ENCODE measurements at places on chromosomes 11 and 22.
A peak's percentile ranks its signal among the peaks of the same experiment; 100 is the strongest.

GRCh38 chr22:39243439-39244135 is 1.2 kb downstream of the PDGFB start:
- H3K4me3 ChIP-seq: peak overlapping the region; percentile 53
- peak; percentile 77 for DNase-seq
- H3K27ac ChIP-seq: no peak overlapping the region
- H3K36me3 ChIP-seq: no peaks in the 10 kb centered on the region
- no peaks in the 10 kb centered on the region for H3K4me1 ChIP-seq

- no peaks in the 10 kb centered on the region for H3K36me3 ChIP-seq
- no peak overlapping the region for H3K27ac ChIP-seq
- H3K4me3 ChIP-seq: no peak overlapping the region
- no peak for DNase-seq
These were observed 15.1 kb upstream of the CSRP3 start for GRCh38 chr11:19216709-19217374.

DNA sequence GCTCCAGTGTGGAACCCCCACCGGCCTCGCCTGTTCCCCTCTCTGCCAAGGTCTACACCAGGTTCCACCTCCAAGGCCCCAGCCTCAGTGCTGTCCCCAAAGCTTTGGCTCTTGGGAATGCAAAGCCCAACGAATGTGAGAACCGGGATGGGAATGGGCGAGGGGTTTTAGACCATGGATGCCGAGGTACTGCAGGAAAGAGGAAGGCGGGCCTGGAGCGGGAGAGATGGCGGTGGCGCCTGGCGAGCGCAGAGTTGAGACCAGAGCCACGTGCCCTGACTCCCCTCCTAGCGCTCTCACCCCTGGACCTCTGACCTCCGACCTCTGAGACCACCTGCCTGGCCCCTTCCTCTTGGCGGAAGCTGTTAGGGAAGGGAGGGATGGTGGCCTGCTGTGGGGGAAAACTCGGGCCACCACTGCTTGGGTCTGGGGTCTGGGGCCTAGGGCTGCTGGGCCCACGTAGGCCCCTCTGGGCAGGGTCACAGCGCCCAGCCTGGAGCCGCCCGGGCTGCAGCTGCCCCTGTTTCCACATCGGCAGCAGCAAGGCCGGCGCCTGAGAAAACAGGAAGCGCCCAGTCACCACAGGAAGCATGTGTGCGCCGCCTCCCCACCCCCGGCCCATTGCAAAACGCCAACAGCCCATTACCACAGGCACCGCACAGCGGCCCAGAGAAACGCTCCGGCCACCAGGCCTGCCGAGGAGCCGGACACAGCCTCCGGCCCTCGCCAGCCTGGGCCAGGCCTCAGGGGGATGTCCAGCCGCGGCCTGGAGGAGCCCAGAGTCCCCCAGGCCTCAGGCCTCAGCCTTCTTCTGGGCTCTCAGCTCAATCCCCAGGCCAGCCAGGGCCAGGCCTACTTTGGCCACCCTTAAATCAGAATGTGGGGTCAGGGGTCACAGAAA is 13.8 kb upstream of the SLC39A13 start:
- no peak overlapping the region for H3K27ac ChIP-seq
- H3K36me3 ChIP-seq: no peaks in the 10 kb centered on the region
- no peaks in the 10 kb centered on the region for H3K4me1 ChIP-seq
- H3K27me3 ChIP-seq: no peaks in the 10 kb centered on the region
- H3K4me3 ChIP-seq: no peak overlapping the region
- DNase-seq: no peak

DNA sequence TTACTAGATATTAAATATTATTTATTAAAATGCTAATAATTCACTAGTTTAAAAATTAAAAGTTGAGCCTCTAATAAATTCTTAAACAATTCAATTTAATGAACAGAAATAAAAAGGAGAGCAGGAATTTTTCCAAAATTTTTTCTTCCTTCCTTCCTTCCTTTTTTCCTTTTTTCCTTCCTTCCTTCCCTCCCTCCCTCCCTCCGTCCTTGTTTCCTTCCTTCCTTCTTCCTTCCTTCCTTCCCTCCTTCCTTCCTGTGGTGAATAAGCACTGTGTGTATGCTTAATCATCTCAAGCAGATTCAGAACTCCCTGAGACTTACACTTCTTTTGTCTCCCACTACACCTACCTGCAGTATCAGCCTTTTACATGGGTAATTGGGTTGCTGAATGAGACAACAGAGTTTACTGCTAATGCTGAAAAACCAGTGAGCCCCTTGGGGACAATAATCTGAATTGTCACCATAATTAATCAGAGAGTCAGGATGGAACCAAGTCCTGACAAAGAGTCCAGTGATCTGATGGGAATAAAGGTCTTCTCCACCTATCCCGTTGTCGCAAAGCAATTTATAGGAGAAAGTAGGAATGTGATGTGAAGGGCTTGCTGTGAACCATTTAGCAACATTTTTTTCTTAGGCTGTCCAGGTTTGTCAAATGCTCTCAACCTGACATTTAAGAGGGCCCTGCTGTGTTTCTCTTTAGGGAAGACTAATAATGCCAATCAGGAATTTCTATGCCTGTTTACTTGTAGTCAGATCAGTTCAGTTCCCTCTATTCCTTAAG is 58.1 kb upstream of the CEP295 start:
- H3K27ac ChIP-seq: no peak overlapping the region
- H3K36me3 ChIP-seq: no peaks in the 10 kb centered on the region
- H3K4me3 ChIP-seq: no peak overlapping the region
- H3K4me1 ChIP-seq: peaks cover 8% of the 10 kb centered on the region
- H3K27me3 ChIP-seq: no peaks in the 10 kb centered on the region
- DNase-seq: no peak

DNA sequence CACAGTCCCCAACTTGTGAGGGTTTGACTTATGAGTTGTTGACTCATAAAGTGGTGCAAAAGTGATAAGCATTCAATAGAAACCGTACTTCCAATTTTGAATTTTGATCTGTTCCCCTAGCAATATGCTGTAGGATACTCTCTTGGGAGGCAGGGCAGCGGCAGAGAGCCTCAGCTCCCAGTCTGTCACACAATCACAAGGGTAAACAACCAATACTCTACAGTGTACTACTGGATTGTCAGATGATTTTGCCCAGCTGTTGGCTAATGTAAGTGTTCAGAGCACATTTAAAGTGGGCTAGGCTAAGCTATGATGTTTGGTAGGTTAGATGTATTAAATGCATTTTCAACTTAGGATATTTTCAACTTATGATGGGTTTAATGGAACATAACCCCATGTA is 13.7 kb upstream of the NXPE2 start:
- no peaks in the 10 kb centered on the region for H3K4me1 ChIP-seq
- no peak overlapping the region for H3K27ac ChIP-seq
- no peak overlapping the region for H3K4me3 ChIP-seq
- no peak for DNase-seq

DNA sequence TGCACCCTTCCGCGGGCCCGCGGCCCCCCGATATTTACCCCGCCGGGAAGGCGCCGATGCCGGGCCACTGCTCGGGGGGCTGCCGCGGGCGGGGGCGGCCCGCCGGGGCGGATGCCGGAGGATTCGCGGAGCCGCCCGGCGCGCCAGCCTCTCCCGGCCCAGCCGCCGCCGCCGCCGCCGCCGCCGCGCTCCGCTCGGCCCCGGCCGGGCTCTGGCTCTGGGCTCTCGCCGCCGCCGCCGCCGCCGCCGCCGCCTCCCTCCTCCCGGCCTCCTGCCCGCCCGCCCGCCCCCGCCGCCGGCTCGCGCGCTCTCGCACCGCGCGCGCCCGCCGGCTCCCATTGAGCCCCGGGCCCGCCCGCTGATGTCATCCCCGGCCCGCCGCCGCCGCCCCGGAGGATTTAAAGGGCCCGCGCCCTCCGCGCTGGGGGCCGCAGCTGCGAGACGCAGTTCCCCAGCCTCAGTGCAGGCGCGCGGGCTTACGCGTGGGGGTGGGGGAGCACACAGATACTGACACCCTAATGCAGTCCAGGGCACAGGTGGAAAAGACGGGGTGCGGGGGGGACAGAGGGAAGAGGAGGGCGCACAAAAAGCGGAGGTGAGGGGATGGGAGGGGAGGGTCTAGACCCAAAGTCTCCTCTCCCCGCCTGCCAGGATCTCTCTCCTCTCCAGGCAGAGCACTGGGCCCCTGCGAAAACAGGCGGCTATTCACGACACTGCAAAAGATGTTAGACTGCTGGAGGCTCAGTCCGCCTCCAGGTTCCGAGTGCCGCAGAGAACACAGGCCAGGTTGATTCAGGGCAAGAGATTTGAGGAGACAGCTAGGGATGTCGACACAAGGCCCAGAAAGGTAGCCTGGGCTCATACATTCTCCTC is at the start of gene CSNK1E:
Gene CSNK1E (minus strand): TSS at position 312 of the 873 bp plus-strand sequence. CDS start 3,276 bp downstream, outside the sequence.
- no peaks in the 10 kb centered on the region for H3K27me3 ChIP-seq
- peak within 1 kb of the TSS; percentile 88 for H3K4me3 ChIP-seq
- H3K27ac ChIP-seq: peak within 1 kb of the TSS; percentile 84
- peak; percentile 84 for DNase-seq

DNA sequence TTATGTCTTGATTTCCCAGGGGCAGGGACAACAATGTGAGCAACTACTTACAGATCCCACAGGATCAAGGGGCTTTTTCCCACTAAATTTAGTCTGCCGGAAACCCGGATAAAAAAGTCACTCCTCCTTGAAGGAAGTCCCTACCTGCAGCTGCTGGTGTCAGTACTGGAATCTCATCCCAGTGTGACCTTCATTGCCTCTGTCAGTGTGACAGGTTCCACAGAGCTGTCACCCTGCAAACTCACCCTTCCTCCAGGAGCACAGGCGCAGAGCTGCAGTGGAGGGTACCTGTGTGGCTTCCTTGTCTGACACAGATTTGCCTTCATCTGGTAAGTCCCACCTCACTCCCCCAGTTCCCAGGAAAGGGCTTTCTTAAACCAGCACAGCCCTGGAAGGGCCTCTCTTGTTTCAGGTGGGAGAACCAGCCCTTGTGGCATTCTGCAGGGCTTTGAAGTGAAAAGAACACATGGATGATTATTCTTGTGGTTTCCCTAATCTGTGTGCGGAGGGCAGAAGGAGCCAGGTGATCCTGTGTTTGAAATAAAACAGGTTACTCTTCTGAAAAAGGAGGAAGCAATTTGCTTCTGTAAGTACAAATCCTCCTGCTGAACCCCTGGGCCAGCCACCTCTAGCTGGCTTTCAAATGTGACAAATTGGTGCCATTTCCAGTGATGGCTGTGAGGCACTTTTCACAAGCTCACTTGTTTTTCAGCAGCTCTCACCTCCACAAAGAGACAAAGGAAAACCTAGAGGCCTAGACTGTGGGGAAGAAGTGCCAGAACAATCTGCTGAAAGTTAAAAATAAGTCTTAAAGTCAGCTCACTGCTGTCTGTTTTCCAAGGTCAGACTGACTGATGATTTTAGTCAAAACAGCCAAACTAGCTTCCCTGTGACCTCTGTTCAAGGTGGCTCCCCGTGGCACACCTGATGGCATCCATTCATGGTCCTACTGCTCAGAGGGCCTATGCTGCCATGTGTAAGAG is 9.2 kb upstream of the PRSS23 start:
- no peak overlapping the region for H3K27ac ChIP-seq
- no peaks in the 10 kb centered on the region for H3K27me3 ChIP-seq
- H3K36me3 ChIP-seq: no peaks in the 10 kb centered on the region
- H3K4me3 ChIP-seq: no peak overlapping the region
- no peak for DNase-seq

DNA sequence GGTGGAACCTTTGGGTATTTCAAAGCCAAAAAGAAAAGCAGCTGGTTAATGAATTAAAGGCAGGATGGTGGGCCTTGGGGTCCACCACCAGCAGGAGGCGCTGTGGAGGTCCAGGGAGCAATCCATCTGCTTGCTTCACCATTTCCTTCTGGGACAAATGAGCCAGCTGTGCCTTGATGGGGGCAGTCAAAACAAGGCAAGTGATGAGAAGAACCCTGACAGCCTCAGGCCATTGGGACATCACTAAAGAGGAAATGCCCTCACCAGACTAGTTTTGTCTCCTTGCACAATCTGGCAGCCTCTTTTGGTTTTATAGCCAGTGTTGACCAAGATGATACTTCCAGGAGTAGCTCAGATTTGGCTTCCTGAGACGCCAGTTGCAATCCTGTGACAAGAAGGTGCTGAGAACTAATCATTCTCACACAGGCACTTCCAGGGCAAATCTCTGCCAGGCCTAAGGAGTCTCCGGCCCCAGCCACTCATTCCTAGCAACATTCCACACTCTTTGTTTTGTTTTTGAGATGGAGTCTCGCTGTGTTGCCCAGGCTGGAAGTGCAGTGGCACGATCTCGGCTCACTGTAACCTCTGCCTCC is 38.2 kb upstream of the WEE1 start:
- no peak overlapping the region for H3K27ac ChIP-seq
- H3K36me3 ChIP-seq: no peaks in the 10 kb centered on the region
- no peaks in the 10 kb centered on the region for H3K27me3 ChIP-seq
- H3K4me3 ChIP-seq: no peak overlapping the region
- peaks cover 13% of the 10 kb centered on the region for H3K4me1 ChIP-seq

- H3K27me3 ChIP-seq: no peaks in the 10 kb centered on the region
- H3K4me3 ChIP-seq: no peak overlapping the region
- no peaks in the 10 kb centered on the region for H3K36me3 ChIP-seq
- no peaks in the 10 kb centered on the region for H3K4me1 ChIP-seq
These were observed 10.2 kb upstream of the BIRC3 start for GRCh38 chr11:102306817-102307726.

GRCh38 chr22:31983911-31984656 is 39.7 kb downstream of the YWHAH start:
- H3K4me3 ChIP-seq: no peak overlapping the region
- no peaks in the 10 kb centered on the region for H3K36me3 ChIP-seq
- no peaks in the 10 kb centered on the region for H3K27me3 ChIP-seq
- DNase-seq: no peak

- H3K4me1 ChIP-seq: peaks cover 8% of the 10 kb centered on the region
- no peak overlapping the region for H3K27ac ChIP-seq
- DNase-seq: no peak
- H3K27me3 ChIP-seq: no peaks in the 10 kb centered on the region
- H3K4me3 ChIP-seq: no peak overlapping the region
These were observed 69.7 kb downstream of the GLYATL1 start for GRCh38 chr11:59008947-59009346.

DNA sequence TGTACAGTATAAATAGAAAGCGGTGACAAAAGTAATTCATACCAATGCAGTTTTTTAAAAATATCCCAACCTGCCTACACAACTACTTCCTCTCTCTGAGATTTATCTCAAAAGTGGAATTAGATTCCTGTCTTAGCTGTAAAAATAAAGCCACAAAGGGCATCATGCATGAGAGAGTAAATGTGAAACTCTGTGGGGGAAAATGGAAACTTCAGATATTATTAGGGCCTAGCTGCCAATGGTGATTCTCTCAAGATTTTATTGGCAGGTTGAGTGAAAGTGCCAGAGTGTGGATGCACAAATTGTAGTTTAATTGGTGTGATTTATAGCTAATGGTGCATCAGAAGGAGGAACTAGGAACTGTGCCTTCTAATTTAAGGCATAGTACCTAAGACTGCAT is 356.9 kb upstream of the CCDC90B start:
- H3K27me3 ChIP-seq: no peaks in the 10 kb centered on the region
- DNase-seq: no peak
- H3K4me1 ChIP-seq: no peaks in the 10 kb centered on the region
- H3K36me3 ChIP-seq: no peaks in the 10 kb centered on the region
- H3K4me3 ChIP-seq: no peak overlapping the region
